ENCODE measurements at places on chromosomes 5 and 9.
A peak's percentile ranks its signal among the peaks of the same experiment; 100 is the strongest.

GRCh38 chr5:146254223-146254622 is 50.8 kb downstream of the RBM27 start:
- no peak for DNase-seq

GRCh38 chr9:121690316-121690715 is 38.9 kb downstream of the DAB2IP start:
- no peak for DNase-seq

DNA sequence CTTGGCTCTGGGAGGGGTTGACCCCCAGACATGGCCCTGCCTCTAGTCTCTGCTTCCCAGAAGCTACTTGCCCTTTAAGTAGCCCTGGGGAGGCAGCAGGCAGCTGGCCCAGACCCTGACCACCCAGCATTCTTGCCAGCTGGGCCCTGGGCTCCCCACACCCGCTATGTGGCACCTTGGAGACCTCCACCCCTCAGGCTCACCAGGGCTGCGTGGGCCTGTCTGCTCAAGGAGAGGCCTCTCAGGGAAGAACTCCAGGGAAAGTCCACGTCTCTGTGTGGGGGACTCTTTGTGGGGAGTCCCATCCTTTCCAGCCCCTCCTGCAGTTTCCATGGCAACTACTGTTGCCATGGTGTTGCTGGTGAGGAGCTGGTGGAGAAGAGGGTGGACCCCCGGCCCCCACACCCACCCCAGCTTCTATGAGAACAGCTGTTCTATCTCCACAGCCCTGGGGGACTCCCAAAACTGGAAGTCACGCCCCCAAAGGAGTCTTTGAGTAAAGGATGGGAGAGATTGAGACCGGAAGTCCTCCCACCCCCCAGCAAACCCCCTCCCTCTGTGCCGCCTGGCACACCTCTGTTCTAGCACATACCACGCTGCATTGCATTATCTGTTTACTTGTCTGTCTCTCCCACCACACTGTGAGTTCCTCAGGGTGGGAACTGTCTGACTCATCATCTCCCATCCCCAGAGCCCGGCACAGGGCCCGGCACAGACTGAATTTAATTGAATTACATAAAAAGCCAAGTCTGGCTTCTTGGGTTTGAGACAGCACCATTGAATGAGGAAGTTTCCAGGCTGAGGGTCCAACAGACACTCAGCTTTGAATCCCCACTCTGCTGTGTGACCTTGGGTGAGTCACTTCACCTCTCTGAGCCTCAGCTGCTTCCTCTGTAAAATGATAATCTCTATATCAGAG is 12.6 kb downstream of the DNM1 start:
- no peak for DNase-seq

- no peak for DNase-seq
Observed at GRCh38 chr9:5611321-5612184, 17.4 kb upstream of the RIC1 start.

DNA sequence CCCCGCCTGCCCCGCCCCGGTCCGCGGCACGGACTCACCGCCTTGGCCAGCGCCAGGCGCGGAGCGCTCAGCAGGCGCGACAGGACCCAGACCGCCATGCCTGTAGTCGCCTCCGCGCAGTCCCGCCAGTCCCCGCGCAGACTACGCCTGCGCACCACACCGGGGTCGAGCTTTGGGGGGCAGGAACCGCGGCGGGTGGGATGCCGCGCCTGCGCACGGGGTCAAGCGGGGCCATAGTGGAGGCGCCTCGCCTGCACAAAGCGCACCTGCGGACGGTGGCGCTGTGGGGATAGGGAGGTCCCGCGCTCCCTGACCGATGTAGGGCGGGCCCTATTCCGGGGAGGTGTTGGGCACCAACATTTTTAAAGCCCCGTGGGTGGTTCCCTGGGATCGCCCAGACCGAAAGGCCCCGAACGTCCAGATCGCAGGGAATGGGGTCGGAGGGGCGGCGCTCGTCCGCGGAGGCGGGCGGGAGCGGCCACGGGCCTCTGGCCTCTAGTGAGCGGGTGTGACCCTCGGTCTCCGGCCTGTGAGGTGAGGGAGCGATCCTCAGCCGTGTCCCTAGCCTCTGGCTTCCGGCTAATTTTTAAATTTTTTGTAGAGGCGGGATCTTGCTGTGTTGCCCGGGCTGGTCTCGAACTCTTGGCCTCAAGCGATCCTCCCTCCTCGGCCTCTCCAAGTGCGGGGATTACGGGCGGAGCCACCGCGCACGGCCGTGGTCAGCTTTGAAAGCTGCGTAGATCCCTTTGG is 70.8 kb upstream of the LPCAT1 start:
- DNase-seq, result peak; percentile 6

- no peak for DNase-seq
Observed at GRCh38 chr5:61115968-61116367, 46.3 kb downstream of the SMIM15 start.

- peak; percentile 56 for DNase-seq
Observed at GRCh38 chr5:145825751-145826180, 9.4 kb downstream of the PRELID2 start.
